ENCODE measurements at places on chromosomes 3 and 15.

DNA sequence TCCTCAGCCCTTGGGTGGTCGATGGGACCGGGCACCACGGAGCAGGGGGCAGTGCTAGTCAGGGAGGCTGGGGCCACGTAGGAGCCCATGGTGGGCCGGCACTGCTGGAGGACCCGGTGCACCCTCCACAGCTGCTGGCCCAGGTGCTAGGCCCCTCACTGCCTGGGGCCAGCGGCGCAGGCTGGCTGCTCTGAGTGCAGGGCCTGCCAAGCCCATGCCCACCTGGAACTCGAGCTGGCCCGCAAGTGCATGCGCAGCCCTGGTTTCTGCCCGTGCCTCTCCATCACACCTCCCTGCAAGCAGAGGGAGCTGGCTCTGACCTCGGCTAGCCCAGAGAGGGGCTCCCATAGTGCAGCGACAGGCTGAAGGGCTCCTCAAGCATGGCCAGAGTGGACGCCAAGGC is 42.1 kb downstream of the KLHDC8B start:
- no peak for DNase-seq

DNA sequence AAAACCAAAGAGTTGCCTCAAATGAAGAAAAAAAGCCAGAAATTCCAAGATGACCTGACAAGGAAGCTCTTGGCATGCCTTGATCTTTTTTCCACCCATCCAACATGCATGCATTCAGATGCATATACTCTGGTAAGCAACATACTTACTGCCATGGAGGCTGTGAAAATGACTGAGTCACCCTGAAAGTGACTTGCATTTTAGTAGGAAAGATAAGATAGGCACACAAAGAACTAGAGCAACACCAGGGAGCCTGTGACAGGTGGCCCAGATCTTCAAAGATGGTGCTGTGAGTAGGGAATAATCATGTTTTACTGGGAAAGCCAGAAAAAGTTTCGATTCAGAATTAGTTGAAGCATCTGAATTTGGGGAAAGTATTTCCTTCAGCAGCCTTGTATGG is 185.1 kb upstream of the SLCO3A1 start:
- DNase-seq: no peak

DNA sequence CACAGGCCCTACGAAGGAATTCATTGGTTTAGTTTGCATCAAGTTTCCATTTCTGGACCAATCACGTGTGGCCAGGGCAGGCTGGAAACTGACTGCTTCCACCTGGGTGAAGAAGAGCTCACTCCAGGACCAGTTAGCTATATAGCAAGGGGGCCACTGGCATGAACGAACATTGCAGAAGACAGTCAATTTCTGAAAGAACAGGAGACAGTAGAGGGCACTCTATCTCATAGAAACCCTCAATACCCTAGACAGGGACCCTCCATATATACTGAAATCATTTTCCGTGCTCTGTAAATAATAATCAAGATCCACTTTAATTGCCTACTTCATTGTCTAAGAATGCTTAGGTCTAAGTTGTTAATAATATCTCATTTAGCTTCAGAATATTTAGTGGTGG is 215.6 kb downstream of the CADPS start:
- DNase-seq: no peak

- peak; percentile 51 for DNase-seq
Observed at GRCh38 chr15:61700803-61701202, 359.4 kb downstream of the VPS13C start.

DNA sequence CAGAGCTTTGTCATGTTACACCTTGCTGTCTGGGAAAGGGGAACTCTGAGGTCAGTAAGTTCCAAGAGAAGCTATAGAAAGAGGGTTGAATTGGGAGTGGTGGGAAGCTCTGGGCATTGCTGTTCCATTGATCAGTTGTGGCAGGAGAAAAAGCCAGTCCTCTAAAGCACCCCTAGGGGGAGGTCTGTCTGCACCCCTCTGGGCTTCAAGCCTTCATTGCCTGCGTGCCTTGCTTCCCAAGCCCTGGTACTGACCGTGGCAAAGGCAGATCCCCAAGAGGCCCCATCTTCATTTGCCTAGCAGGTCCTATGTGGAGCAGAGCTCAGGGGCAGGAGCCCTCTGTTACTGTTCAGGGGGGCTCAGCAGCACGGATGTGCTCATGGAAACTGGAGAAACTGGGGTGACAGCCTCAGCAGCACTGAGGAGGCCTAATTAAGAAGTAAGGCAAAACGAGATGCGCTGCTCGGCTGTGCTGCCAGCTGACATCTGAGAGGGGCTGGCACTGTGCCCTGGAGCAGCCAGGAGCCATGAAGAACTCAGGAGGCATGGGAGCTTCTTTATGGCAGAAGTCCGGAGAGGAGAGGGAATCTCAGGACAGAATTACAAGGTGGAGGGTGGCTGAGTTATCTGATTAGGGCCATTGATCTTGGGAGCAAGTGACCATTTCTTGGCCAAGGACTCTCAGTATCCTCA is 270.9 kb downstream of the RPLP1 start:
- no peak for DNase-seq

DNA sequence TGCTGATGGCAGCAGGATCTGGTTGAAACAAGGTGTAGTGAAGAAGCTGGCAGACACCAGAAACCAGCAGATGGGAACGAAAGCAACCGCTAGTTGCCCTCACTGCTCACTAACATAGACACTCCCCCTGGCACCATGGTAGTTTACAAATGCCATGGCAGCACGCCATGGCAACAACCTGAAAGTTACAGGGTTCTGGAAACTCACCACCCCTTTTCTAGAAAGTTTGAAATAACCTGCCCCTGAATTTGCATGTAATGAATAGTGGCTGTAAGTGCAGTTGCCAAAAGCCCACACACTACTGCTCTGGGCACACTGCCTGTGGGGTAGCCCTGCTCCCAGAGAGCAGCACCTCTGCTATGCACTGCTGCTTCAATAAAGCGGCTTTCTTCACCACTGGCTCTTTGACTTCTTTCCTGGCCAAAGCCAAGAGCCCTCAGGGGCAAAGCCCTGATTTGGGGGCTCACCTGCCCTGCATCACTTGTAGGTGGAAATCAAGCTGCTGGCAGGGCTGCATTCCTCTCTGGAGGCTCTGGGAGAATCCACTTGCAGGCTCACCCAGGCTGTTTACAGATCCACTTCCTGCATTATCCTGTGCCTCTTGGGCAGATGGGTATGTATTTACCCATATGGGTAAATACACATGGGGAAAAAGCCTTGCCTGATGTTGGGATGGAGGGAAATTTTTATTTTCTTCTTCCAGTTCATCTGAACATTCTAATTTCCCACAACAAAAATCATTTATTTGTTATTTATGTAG is 2.0 kb upstream of the GP9 start:
- no peak for DNase-seq

- DNase-seq: no peak
Observed at GRCh38 chr15:82132742-82133141, 86.9 kb upstream of the MEX3B start.

GRCh38 chr15:85489773-85490493 is 109.5 kb downstream of the AKAP13 start:
- no peak for DNase-seq

- no peak for DNase-seq
Observed at GRCh38 chr3:88984256-88984655, 123.2 kb upstream of the EPHA3 start.

DNA sequence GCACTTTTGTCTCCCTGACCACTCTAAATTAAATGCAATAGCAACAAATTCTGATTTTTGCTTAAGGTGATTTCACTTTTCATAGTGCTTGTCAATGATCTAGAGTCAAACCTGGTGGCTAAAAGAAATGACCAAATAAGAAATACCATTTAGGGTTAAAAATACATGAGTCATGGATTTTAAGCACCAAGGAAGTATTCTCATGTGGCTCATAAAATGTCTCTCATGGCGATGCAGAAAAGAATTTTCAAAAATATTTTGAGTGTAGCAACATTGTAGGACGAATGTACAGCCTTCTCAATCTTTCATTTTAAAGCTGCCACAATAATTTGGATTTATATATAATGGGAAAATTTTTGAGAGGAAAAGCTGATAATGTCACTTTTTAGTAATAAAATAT is 193.6 kb downstream of the EPHA3 start:
- no peak for DNase-seq

DNA sequence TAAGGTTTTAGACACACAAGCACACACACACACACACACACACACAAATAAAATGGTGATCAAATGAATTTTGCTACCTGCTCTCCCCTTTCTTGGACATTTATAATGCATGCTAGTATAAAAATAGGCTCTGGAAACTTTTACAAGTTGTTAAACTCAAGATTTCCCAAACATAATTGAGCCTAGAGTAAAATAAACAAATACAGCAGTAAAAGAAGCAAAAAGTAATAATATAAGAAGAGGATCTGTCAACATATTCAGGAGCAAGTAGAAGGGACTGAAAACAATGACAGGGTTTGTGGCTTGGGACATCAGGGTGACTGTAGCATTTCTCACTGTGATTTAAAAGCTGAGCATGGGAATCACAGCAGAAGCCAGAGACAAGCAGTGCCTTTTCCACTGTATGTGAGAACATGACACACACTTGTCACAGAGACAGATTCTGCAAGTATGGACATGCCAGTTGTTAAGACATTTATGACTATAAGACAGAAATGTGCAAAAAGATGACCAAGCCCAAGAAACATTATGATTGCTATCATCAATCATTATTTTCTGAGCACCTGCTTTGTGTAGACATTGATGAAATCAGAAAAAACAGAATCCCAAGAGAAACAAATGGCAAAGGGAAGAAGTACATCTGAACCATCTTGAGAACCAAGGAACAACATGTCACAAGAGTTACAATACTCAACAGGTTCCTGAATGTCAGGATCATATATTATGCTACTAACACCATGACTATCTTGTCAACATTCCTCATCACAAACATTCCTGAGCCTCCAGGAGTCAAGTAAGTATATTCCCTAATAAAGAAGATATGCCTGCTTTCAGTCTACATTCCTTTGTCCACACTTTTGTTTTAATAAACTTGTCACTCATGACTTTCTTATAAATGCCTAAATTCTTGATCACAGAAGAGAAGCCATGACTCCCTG is 7.1 kb downstream of the THRB start:
- DNase-seq: no peak

- no peak for DNase-seq
Observed at GRCh38 chr3:53194210-53195065, 33.4 kb downstream of the PRKCD start.

DNA sequence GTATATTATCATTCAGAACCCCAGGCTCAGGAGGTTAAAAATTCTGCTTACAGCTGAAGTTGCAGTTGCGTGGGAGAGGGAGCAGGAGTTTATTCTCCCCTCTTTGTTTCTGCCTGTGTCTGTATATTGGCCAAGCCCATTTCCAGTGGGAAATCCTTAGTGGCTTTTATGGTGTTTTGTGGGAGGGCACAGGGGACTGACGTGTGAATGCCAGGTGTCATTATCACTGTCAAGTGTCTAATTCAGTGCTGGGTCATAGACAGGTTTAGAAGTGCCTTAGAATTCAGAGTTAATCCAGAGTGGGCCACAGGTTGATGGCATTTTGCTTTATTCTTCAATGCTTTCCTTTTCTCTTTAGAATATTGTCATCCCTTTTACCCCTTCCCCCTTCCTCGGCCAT is 33.4 kb downstream of the SLCO3A1 start:
- no peak for DNase-seq

DNA sequence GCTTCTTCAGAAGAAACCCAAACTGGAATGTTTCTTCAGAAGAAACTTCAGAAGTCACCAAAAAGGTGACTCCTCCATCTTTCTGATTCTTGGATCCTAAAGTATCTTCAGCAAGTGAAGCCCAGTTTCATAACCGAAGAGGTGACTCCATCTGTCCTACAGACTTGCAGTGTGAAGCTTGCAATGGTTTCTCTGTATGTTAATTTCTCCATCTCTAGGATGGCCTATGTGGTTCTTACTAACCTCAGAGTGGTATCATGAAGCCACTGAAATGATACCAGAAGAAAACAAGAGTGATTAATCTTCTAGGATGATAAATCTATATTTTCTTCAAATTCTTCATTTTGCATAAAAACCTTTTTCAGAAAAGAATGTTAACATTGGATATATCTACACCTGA is 495 bp upstream of the AQP9 start:
- DNase-seq: no peak

Data from LNCaP clone FGC (cell line).